ENCODE measurements at places on chromosomes 12 and 14.
A peak's percentile ranks its signal among the peaks of the same experiment; 100 is the strongest.

DNA sequence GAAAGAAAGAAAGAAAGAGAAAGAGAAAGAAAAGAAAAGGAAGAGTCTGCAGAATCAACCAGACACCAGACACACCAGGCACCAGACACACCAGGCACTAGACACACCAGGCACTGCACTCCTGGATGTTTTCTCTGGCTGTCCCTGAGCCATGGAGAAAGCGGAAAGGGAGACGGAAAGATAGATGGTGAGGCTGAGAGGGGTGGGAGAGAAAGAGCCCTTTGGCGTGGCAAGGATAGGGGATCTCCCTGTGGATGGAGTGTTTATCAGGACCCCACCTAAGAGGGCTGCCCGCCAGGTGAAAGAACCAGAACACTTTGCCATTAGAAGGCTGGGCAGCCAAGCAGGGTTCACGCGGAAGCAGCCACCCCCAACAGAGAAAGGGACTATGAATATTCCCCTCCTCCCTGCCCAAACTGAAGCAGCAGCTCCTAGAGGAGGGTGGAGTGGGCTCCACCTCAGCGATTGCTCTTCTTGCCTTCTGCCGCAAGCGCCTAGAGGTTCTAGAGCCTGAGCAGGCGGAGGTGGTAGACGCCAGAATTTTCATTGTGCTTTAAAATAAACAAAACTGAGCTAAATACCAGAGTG is 13.4 kb downstream of the ST8SIA1 start:
- no peak for DNase-seq

- DNase-seq: peak; percentile 70
Observed at GRCh38 chr14:105473677-105474482, 741 bp upstream of the CRIP2 start.

DNA sequence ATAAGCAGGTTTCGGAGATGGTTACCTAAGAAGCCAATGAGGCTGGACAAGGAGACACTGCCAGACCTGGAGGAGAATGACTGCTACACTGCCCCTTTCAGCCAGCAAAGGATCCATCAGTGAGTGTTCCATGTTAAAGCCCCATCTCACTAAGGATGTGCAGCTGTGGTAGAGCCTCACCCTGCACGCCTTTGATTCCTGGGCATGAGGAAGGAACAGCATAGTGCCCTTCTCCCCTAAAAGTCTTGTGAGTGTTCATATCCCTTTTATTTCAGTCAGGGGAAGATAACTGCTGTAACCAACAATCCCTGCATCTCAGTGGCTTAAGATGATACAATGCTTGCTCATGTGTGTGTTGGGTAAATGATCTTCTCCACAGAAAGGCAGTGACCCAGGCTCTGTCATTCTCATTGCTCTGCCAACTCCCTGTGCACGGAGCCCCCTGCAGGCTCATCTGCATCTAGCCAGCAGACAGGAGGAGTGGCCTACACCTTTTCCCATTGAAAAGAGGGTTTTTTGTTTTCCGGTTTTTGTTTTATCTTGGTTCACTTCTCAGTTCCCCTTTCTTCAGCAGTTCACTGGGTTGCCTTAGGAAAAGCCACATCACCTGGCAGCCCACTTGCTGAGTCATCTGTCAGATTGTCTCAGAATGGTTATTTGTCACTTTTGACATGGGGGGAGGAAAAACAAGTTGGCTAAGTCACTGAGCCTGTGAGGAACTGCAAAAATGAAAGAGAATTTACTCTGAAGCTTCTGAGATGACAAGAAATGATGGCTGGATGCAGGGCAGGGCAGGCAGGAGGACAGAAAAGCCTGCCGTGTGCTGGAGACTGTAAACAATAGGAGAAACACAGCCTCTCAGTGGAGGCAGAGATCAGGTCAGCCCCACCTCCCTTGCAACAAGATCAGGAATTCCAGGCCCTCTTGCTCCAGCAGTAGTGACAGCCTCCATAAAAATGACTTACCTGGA is 193.3 kb downstream of the ANO4 start:
- DNase-seq: no peak

GRCh38 chr12:52873832-52874572 is 25.2 kb upstream of the KRT78 start:
- peak; percentile 70 for DNase-seq

- DNase-seq: no peak
Observed at GRCh38 chr12:95626854-95627253, 75.6 kb upstream of the USP44 start.

- peak; percentile 92 for DNase-seq
Observed at GRCh38 chr12:124767066-124767821, 96.4 kb downstream of the SCARB1 start.

DNA sequence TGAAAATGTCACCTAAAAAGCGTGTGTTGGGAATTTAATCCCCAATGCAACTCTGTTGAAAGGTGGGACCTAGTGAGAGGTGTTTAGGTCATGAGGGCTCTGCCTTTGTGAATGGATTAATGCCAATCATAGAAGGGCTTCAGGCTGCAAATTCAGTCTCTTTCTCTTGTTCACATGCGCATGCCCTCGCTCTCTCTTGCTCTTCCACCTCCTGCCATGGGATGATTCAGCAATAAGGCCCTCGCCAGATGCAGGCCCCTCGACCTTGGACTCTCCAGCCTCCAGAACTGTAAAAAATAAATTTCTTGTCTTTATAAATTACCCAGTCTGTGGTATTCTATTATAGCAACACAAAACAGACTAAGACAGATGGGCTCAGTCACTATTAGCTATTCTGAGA is 55.4 kb downstream of the PLXNC1 start:
- DNase-seq: no peak

DNA sequence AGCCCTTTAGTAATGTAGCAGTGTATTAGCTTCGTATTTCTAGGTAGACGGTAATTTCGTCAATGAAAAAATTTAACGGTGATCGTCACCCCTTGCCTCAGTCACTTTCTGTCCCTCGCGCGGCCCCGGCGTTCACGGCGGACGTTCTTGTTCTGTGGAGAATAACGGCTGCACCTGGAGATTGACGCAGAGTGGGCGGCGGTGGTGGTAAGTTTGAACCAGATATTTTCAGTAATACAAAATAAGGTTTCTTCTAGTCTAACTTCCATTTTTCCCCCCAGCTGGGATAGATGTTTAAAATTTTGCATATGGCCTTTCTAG is 341 bp downstream of the ZNF10 start:
- peak; percentile 56 for DNase-seq

Measured in stimulated activated CD8-positive, alpha-beta memory T cell treated with anti-CD3 and anti-CD28 coated beads, Interleukin-4, amount 100 ng/mL, for 48 hours (primary cell).